ENCODE measurements at places on chromosomes 5 and 9.

- peak; percentile 58 for DNase-seq
These were observed 69.3 kb downstream of the SNX30 start for GRCh38 chr9:112819635-112820496.

GRCh38 chr9:16318516-16319060, 551.9 kb downstream of the BNC2 start:
- DNase-seq = no peak

DNA sequence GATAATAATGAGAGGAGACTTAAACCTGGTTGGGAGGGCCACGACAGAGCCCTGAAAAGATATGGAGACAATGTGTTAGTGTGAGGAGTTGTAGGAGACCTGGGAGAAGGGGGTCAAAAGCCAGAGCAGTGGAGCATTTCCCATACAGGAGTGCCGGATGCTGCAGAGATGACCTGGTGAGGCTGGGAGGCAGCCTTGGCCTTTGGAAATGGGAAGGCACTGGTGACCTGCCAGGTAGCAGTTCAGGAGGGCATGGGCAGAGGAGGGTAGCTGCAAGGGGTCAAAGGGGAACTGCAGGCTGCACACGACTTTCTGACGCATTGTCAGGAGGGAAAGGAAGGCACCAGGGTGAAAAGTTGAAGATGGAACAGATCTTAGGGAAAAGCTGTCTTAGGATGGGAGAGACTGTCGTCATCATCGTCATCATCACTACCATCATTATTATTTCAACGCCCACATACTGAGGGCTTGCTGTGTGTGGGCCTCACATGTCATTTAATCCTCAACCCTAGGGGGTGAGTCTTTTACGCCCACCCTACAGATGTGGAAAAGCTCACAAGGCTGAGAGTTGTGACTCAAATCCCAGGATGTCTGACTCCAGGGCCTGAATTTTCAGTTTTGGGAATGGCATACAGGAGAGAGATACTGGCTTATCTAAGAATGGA, 13.3 kb downstream of the ARAP3 start:
- DNase-seq = no peak

DNA sequence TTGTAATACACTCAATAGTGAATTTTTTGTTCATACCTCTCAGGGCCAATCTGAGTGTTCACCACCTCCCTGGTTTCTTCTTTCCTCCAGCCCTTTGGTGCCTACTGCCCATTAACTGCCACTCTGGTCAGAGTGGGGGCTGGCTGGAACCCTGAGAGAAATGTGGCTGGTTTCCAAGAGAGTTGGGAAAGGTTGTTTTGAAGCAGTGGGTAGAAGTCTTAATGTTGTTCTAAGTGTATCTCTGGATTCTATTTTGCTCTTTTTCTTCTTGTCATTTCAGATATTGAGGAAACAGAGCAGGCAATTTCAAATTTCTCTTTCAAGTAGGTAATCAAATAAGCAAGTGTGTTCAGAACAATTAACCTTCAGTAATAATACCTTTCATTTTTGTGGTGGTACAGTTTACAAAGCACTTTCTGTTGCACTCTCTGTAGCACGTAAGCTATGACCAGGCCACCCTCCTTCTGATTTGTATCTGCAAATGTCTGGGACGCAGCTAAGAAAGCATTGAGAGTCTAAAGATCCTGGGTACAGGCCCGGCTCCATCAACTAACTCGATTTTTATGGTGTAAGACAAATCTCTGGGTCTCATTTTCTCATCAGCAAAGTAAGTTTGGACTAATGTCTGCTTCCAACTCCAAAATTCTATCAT, 8.4 kb downstream of the SLC1A3 start:
- no peak for DNase-seq

- no peak for DNase-seq
These were observed 167.5 kb downstream of the NMUR2 start for GRCh38 chr5:152237531-152237930.

DNA sequence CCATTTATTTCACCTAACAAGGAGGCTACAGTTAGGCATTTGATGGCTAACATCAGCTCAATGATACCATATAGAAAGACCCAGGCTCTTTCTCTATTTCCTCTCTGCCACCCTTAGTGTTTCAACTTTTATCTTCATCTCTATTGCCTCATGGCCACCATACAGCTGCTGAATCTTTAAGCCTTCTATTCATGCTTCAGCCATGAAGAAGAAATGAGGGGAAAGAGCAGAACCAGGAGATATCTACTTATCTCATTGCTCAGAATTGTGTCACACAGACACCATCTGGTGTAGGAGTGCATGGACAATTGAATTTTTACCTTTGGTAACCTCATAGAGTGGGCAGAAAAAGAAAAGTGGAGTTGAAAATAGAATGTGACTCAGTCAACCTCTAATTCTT, 6.7 kb downstream of the GAPT start:
- DNase-seq = no peak

DNA sequence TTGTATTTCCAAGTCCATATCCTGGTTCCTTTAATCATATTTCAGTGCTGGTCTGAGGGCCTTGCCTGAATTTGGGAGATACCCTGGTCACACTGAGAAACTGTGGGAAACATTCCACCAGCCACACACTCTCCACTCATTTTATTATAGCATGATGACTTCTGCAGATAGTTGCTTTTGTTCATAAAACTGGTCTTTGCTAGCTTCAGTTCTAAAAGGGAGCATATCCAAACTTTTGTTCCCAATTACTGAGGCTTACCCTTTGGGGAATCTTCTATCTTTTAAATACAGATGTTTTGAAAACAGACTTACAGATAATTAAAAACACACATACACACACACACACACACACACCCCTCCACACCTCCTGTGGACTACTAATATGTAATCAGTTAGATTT, 21.0 kb downstream of the DMGDH start:
- DNase-seq = no peak

DNA sequence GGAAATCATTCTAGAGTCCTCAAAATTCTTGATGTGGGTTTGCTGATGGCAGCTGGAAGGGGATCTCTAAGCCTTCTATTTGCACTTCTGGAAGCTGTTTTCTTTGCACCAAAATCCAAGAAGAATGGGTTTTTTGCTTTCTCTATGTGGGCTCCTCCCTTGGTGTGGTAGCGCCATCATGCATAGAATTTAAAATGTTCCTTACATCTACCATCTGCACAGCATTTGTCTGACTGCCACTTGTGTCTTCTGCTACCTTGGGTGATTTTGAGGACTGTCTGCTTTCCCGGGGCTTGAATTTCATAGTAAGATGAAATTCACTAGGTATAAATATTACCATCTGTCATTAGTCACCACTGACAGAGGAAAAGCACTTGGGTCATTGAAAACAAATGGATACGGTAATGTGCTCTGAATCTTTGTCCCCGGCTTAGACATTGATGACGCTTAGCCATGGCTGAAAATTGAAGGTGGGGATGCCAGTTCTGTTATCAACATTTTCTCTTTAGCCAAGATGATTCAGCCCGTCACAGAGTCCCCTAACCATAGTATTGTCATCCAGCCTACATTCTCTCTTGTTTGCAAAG, 30.0 kb downstream of the SNX30 start:
- DNase-seq = no peak

DNA sequence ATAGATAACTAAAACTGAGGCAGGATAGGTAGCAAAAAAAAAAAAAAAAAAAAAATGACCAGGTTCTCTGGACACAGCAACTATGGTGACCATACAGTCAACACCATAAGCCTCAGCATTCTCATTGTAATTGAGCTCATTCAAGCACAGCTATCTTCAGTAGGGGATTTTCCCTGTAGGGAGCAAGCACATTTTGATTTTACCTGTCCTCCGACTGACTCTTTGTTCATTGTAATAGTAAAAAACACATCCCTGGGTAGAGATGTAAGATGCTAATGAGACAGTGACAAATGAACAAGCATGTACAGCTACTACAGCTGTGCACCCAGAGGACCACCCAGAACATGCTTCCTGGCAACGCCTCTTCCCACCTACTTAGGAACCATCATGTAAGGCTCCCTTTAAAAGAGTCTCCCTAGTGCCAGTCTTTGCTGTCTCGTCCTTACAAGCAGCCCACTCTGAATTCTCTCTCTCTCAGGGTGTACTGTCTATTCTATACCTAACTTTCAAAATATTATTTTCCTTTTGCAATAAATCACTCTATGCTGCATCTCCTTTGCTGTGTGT, 65.0 kb upstream of the FBXW11 start:
- no peak for DNase-seq

DNA sequence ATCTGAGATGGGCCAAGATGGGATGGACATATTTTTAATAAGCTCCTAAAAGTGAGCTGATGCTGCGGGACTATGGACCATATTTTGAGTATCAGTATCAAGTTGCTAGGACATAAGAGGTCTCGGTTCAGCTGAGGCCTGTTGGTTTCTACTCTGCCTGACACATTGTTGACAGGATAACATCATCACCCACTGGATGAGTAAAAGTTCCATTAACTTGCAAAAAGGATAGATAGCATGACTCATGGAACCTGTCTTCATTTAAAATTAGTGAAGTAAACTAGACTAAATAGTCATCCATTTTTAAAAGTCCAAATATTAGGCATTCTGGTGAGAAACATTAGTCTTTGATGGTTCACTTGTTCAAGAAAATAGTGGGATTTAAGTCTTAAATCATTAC, 33.3 kb downstream of the PARP8 start:
- DNase-seq = no peak

- DNase-seq = no peak
These were observed 323.7 kb downstream of the ADAMTS6 start for GRCh38 chr5:65157906-65158603.

DNA sequence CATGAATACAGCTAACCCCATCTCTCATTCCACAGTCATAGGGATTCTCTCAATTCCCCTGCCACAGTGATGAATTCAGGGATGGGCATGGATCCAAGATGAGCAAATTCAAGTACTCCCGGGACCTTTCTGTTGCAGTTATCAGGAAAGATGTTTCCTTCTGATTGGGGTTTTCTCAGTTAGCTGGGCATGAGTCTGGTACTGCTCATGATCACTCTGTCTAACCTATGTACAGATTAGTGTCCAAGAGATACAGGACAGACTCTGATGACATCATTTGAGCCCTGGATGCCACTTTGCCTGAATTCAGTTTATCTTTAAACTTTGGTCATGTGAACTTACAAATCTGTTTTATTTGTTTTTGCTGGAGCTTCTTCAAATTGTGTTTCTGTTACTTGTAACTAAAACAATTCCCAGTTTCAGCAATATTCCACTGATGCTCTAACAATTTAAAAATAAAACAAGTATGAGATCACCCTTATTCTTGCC, 257.7 kb upstream of the KLF9 start:
- DNase-seq = no peak

DNA sequence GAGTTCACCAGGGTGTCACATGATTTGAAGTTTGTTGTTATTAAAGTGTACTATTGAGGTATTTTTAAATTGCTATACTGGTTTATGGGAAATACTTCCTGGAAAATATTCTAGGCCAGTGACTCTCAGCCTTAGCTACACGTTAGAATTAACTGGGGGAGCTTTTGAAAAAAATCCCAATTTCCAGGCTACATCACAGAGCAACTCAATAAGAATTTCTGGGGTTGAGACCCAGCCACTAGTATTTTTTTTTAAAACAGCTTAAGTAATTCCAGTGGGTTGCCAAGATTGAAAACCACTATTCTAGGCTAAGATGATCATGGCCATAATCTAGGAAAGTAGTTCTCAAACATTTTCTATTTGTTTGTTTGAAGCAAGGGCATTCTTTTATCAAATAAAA, 142.9 kb upstream of the GRIA1 start:
- DNase-seq = no peak

GRCh38 chr5:96197347-96197746, 235.7 kb upstream of the ELL2 start:
- no peak for DNase-seq

GRCh38 chr9:136857581-136858412, 5.7 kb downstream of the MAMDC4 start:
- no peak for DNase-seq

- no peak for DNase-seq
These were observed 54.4 kb downstream of the ZNF474 start for GRCh38 chr5:122183788-122184170.

DNA sequence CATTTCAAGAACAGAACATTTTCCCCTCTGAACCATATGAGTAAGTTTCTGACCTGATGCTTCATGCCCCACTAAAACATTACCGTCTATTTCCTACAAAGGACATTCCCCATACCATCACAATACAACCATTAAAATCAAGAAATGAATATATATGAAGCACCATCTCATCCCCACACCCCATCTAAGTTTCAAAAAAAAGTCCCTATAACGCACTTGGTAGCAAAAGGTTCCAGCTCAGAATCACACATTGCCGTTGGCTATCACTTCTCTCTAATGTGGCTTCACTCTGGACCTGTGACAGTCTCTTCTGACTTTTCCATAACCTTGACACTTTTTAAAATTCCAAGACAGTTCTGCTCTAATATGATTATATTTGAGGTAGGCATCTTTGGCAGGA, 5.9 kb downstream of the EMB start:
- no peak for DNase-seq

DNA sequence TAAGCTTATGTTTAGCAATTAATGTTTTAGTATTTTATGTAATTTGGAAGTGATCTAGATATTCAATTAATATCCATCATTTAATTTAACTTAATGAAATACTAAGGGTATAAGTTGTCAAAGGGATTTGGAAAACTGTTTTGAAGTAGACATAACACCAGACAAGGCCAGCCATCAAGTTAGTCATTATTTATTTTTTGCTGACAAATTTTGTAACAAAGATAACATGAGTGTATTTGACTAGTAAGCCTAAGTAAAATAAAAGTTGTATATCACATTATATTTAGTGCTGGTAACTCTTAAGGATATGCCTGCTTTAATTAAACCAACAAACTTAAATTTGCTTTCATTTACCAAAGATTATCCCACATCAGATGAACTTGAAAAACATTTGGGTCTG, 125.9 kb upstream of the TNFAIP8 start:
- no peak for DNase-seq

DNA sequence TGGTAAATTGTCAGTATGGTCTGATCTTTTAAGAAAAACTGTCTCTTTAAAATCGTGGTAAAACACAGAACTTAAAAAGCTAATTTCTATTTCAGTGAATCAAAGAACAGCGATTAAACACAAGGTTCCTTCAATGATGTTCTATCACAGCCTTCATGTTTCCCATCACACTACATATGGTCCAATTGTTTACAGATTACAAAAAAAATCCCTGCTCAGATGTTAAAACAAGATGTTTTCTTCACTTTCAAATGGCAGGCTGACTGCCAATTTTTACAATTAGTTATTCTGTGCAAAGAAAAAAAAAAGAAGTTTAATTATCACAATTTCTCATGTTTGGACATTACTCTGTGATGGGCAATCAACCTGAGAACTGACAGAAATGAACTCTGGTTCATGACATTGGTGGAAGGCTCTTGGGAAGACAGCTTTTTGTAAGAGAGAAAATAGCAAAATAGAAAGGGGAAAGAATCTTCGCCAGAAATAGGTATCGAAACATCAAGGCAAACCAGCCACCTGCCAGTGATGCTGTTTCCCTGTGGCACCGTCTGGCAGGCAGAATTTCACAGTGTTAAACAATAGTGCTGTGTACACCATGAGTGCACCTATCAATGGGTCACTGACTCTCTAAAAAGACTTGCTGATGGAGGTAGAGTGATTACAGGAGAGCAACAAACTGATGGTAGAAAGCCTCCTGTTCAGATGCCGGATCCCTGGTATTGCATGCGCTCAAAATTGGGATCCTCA, 1020.0 kb upstream of the ARRDC3 start:
- DNase-seq = no peak

Measured in SW 1271 (cell line).